Amygdala (tissue), 56 donors: ENCODE measurements at places on chromosomes 3 and 15.

GRCh38 chr3:172617013-172617706, 93.7 kb downstream of the NCEH1 start:
- no peak for DNase-seq

DNA sequence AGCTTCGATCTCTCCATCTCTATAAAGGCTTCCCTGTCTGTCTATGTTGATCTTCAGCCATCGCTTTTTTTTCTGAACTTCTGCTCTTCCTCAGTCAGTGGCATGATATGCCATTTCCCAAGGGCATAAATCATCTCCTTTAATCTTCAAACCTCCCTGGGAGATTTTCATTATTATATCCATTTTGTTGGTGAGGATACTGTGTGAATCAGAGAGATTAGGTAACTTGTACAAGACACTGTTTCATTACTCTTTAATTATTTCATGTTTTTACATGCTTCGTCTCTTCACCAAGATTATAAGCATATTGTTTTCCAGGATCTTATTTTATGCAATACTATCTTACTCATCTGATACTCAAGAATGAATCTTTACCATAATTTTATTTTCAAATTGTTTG, 124.8 kb upstream of the ATP11B start:
- DNase-seq, result no peak

DNA sequence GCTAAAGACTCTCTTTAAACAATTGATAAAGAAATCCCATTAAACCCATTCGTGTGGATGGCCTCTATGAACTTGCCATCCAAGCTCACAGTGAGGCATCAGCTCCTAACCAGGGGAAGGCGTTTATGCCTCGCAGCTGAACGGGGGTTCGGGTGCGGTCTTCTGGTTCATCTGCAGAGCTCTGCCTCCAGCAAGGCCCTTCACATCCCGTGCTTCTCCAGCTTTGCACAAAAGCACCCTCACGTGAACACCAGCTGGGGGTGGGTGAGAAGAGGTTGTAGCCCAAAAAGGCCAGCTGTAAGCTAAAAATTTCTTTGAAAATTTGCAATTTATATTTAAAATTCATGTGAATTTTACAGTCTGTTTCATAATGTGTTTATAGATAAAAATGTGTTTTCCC, 39.5 kb upstream of the ZNF148 start:
- no peak for DNase-seq

DNA sequence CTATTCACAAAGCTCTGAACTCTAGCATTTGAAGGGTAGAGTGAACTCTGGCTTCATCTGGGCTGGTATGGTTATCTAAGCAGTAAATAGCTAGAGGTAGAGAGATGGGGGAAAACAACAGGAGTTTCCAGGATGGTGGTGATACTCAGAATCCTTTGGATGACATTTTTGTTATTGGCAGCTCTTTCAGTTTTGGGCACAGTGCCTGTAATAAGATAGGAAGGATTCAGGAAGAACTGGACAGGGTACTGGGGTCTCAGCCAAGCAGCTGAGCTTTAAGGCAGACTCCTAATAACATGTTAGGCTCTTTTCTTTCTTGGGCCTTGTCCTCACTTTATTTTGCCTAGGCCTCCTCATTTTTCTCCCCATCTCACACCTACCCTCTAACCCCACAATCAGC, 338.5 kb downstream of the CADM2 start:
- no peak for DNase-seq

DNA sequence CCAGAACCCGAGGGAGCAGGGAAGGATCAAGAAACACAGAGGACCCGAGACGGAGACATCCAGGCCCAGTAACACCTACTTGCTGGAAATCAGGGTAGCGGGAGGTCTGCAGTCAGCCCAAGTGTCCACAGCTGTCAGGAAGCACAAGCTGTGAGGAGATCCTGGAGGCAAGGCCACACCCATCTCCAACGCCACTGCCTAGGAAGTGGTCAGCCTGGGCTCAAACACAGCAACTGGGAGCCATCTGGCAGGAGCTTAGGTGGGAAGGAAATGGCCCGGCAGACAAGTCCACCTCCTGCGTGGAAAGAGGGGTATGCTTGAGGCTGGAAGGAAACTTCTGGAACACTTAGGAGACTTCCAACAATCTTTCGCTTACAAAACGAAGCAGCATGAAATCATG, 407.1 kb downstream of the VPS13C start:
- no peak for DNase-seq

DNA sequence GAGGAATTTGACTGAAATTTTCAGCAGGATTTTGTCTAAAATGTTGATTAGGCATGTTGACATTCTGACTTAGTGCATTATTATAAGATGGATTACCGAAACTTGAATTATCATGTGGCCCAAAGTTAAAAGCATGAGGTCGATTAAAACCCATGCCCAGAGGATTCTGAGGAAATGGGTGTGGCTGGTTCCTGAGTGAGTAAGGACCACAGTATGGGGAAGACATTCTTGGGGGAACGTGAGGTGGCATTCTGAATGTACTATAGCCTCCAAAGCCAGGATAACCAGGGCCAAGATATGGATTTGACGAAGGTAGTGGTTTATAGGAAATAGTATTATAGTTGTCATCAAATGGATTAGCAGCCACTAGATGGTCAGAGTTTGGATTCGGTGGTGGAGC, 38.7 kb upstream of the DNAAF4 start:
- no peak for DNase-seq

DNA sequence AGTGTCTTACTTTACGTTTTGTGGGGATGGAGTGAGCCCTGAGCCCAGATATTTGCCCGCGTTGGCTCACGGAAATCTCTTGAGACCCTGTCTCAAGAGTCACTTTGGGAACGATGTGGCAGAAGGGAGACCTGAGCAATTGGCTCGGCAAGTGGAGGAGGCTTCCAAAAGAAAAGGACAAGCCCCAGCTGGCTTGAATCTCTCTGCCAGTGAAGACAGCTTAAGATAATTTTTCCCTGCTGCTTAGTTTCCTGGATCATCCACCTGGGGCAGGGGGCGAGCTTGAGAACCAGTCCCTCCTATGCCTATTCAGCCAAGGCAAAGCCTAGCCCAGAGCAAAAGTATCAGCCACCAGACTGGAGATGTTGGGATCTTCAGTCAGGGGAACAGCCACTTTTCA, 708 bp downstream of the SEC22A start:
- DNase-seq, result no peak

DNA sequence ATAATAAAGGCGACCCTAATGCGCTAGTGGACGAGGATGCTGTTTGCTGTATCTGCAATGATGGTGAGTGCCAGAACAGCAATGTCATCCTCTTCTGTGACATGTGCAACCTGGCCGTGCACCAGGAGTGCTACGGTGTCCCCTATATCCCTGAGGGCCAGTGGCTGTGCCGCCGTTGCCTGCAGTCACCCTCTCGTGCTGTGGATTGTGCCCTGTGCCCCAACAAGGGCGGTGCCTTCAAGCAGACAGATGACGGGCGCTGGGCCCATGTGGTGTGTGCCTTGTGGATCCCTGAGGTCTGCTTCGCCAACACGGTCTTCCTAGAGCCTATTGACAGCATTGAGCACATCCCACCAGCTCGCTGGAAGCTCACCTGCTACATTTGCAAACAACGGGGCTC, 7.6 kb downstream of the BRPF1 start:
- DNase-seq, result no peak

DNA sequence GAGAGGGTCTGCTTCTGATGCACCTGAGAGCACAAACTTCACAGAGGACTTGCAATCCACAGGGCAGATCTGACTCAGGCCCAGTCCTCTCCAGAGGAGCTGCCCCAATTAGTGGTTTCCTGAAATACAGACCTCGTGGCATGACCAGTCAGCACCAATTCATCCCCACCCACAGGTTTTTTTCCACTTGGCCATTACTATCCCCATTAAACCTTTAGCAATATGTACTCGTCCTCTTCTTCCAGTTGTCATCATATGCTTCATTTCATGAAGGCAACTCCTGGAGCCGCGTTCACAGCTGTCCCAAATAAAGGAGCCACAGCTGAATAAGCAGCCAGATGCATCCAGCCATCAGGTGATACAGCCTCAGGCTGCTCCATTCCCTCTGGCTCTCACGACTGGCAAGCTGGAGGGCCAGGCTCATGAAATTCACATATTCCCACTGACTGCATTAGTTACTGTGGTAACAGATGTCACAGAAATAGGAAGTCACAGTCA, 163.1 kb downstream of the FMN1 start:
- no peak for DNase-seq

DNA sequence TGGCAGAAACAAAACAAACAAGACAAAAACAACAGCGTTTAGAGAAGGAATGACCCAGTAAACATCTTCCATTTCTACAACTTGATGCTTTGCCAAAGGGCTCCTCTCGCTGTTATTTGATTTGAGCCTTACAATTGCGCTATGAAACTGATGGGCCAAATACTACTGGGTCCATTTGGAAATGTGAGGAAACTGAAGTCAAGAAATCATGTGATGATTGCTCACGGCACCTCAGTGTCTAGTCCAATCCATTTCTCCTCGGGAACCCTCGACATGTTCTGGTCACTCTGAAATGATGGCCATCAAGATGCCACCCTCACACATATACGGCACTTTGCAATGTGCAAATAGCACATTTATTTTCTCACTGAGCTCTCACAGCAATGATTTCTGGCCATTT, 136.0 kb downstream of the UACA start:
- DNase-seq, result no peak

GRCh38 chr3:46893763-46894162, 16.2 kb downstream of the PTH1R start:
- no peak for DNase-seq

DNA sequence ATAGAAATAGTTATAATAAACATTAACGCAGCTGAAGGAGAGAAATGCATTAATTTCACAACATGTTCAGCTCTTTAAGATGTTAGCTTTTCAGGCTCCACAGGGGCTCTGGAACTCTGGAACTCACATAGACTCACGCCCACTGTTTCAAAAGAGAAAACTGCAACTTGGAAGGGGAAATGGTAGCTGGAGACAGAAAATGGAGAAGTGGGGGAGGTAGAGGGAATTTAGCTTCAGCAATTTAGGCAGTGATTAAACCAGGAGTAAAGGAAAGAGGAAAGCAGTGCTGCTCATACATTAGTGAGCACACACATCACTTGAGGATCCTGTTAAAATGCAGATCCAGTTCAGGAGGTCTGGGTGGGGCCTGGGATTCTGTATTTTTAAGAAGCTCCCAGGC, 274.8 kb upstream of the TRIM42 start:
- DNase-seq, result no peak

GRCh38 chr3:89494734-89495133, 387.3 kb downstream of the EPHA3 start:
- DNase-seq, result no peak

DNA sequence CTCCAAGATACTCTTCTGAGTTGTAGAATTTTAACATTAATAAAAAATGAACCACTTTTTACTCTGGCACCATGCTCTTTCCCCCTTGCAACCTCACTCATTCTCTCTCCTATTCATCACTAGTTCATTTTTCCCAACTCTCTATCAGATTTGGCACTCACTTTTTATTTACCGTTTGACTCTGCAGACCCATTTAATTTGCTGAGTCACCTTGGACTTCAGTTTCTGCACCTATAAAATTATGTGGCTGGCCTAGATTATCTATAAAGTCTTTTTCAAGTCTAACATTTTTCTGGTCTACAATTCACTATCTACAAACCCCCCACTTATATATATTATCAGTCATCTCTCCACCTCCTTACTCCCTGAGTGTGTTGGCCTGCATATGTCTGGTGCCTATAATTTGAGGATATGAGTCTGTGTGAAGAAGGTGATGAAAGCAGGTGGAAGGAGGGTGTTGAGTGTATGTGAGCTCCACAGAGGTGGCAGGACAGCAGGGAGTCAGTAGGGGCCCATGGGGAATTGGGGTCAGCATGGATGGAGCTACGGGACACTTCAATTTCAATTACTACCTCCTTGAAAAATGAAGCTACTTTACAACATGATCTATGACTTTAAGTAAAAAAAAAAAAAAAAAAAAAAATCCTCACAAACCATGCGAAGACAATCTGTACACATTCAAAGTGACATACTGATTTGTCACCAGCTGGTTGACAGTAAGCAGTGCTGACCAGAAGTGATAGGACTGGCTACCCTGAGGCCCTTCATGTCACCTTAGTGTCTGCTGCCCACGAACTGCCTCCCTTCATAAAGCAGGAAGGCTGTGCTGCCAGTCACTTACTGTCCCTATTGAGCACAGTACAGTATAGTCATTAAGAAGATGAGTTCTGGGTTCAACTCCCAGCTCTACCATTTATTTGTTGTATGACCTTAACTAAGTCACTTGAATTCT, 334.2 kb upstream of the IL12A start:
- DNase-seq, result no peak

DNA sequence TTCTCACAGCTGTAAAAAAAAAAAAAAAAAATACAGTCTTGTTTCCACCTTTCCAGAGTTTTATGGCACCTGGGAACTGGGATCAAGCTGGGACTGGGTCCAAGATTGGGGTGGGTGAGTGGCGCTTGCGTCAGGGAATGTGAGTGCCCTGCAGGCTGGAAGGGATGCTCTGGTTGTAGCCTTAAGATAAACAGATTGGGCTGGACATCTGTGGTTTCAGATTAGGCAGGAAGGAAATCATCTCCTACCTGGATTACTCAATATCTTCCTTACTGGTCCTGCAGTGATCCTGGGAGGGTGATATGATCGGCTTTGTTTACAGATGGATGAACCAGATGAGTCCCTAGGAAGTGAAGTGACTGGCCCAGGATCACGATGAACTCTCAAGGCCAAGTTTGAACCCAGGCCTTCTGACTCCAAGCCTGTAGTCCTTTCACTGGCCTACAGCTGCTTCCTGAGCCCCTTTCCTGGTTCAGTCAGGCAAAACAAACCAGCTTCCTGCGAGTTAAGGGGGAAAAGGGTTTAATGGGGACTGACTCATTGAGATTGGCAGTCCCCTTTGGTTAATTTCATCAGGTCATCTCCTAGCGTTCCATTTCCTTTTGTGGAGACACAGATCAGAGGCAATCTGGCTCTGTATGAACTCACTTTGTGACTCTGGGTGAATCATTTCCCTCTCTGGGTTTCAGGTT, 179.8 kb downstream of the THSD4 start:
- no peak for DNase-seq
